ENCODE measurements at places on chromosomes 3 and 15. TPM values are rescaled to one million over a fixed set of nuclear protein-coding genes. Genes with fewer than 3 reads are reported as not detected.

- H3K27me3 ChIP-seq = no peaks in the 10 kb centered on the region
- H3K4me1 ChIP-seq = peaks cover 19% of the 10 kb centered on the region
- H3K27ac ChIP-seq = no peak overlapping the region
- no peak overlapping the region for H3K4me3 ChIP-seq
- DNase-seq = no peak
- H3K36me3 ChIP-seq = peaks cover 17% of the 10 kb centered on the region
These were observed 2.5 kb upstream of the FANCD2 start for GRCh38 chr3:10023587-10024310.

The CLRN1 gene
- total RNA-seq = not detected

GRCh38 chr3:98750276-98750919, 12.7 kb upstream of the ST3GAL6 start:
- no peaks in the 10 kb centered on the region for H3K4me1 ChIP-seq
- H3K4me3 ChIP-seq = no peak overlapping the region
- H3K27ac ChIP-seq = no peak overlapping the region
- peaks cover 8% of the 10 kb centered on the region for H3K27me3 ChIP-seq
- no peak for DNase-seq
- no peaks in the 10 kb centered on the region for H3K36me3 ChIP-seq

The CD80 gene
- 10.2 TPM for total RNA-seq

GRCh38 chr15:62125773-62126172, 39.3 kb downstream of the C2CD4B start:
- H3K36me3 ChIP-seq = no peaks in the 10 kb centered on the region
- DNase-seq = no peak
- no peak overlapping the region for H3K27ac ChIP-seq
- peaks cover 48% of the 10 kb centered on the region for H3K4me1 ChIP-seq

The SLC22A13 gene
- total RNA-seq = 0.31 TPM

DNA sequence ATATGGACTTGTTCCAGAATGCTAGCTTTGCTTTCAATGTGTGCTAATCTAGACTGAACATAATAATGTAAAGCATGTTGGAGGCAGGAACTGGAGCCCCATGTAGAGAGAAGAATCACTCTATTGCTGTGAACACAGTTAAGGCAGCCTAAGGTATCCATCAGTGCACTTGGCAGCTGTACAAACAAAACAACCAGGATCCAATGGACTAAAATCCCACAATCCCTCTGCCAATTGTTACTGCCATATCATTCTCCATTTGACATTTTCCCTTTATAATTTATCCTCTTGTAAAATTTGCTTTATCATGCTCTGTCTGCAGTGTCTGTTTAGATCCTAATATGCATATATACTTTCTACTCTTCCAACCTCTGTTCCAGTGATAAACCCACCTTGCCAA, 756.8 kb upstream of the LMCD1 start:
- no peak overlapping the region for H3K27ac ChIP-seq
- H3K4me3 ChIP-seq = no peak overlapping the region
- no peaks in the 10 kb centered on the region for H3K4me1 ChIP-seq
- DNase-seq = no peak
- no peaks in the 10 kb centered on the region for H3K36me3 ChIP-seq
- H3K27me3 ChIP-seq = no peaks in the 10 kb centered on the region

DNA sequence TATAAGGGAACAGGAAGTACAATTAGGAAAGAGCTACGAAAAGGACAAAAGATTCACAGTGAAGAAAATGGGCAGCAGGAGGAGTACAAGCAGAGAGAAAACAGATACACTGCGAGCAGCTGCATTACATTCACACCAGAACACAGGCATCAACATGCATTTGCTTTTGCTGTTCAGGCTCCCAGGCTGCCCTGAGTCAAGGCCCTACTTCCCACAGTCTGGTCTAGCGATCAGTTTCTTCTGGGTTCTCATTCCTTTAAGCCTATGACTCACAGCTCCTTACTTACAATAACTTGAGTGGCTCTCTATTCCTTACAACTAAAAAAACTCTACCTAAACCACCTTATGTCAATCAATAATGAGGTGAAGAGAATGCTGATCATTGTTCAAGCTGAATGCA, 24.5 kb upstream of the ZNF445 start:
- peaks cover 86% of the 10 kb centered on the region for H3K36me3 ChIP-seq
- DNase-seq = no peak
- H3K4me1 ChIP-seq = peaks cover 7% of the 10 kb centered on the region
- no peak overlapping the region for H3K4me3 ChIP-seq

DNA sequence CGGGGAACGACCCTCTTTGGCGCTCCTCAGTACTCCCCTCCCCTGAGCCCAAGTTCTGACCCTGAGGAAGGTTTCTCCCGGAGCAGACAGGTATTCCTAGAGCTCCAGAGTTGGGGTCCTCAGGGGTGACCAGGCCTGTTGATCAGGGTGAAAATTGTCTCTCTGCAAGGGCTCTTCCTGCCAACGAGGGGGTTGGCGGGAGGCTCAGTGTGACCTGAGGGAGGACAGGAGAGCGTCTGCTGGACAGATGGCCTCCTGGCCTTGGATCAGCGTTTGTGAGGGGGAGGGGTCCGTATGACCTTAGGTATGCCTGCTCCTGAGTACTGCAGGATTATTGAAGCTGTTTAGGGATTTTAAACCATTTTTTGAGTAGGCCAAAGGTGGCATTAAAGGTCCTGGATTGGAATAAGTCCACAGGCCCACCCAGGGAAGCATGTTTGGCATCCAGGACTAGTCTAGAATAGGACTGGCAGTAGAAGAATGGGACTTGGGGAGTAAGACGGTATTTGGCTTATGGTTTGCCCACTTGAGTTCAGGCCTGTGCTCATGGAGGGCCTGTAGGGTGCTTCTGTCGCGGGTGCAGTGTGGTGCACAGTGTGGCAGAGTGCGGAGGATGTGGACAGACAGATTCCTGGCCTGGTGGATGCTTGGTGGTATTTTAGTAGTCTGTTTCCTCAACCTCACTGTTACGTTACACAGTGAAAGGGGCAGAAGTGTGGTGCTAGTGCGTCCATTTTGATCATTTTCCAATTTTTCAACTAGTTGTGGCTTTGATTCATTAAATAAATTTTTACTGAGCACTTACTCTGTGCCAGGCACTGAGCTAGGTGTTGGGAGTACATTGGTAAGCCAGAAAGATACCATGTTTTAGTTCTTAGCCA, 959 bp downstream of the ZNF592 start:
- peak; percentile 76 for DNase-seq
- peak overlapping the region; percentile 95 for H3K27ac ChIP-seq
- no peaks in the 10 kb centered on the region for H3K27me3 ChIP-seq
- peaks cover 57% of the 10 kb centered on the region for H3K4me1 ChIP-seq
- peak overlapping the region; percentile 95 for H3K4me3 ChIP-seq

The ACTL6A gene
- 88.4 TPM for total RNA-seq

GRCh38 chr15:73303636-73304035, 65.1 kb downstream of the HCN4 start:
- peaks cover 8% of the 10 kb centered on the region for H3K4me1 ChIP-seq
- H3K4me3 ChIP-seq = no peak overlapping the region
- no peaks in the 10 kb centered on the region for H3K36me3 ChIP-seq
- H3K27ac ChIP-seq = no peak overlapping the region
- no peak for DNase-seq
- peaks cover 3% of the 10 kb centered on the region for H3K27me3 ChIP-seq

DNA sequence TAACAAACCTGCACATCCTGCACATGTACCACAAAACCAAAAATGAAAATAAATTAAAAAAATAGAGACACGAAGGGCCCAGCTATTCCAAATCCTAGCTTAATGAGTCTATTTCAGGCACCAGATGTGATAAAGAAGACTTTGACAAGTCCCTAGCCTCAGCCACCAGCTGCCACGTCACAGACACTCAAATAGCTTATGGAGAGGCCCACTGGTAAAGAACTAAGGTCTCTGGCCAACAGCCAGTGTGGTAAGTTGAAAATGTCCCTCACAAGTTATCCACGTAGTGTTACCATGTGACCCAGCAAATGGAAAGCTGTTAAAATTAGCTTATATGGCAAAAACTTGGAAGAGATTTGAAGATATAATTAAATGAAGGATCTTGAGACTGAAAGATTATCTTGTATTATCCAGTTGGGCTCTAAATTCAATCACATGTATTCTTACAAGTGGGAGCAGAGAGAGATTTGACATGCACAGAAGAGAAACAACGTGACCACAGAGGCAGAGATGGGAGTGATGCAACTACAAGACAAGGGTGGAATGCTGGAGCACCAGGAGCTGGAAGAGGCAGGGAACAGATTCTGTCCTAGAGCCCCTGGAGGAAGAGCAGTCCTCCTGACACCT, 10.9 kb downstream of the ACSBG1 start:
- H3K4me3 ChIP-seq = no peak overlapping the region
- H3K27ac ChIP-seq = no peak overlapping the region
- peaks cover 7% of the 10 kb centered on the region for H3K4me1 ChIP-seq
- DNase-seq = no peak
- no peaks in the 10 kb centered on the region for H3K27me3 ChIP-seq

The ATP13A5 gene
- not detected for total RNA-seq

The LSAMP gene
- total RNA-seq = not detected

The PFN2 gene
- 4.2 TPM for total RNA-seq

DNA sequence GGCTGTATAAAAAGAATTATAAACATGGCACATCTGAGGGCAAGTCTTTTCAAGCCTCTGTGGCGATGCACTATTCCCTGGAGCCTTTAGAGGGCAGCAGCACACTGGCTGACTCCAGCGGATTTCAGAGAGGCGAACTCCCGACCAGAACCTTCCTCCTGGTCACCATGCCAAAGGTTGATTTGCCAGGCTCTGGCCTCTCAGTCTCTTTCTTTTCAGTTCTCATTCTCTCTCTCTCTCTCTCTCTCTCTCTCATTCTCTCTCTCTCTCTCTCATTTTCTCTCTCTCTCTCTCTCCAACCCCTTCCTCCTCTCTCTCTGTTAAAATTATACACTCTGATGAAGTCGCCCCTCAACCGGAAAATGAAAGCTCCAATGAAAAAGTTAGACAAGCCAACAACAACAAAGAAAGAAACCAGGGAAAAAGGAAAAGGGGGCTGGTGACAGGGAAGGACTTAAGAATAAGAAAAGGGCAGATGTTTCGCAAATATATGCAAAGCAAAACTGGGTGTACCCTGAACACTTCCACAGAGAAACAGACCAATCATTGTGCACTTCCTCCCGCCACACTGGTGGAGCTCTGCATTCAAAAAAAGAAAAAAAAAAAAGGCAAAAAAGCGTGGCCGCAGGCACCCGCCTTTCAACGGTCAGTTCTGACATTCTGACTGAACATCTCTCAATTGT, 90.2 kb downstream of the TIGIT start:
- H3K4me3 ChIP-seq = no peak overlapping the region
- no peaks in the 10 kb centered on the region for H3K27me3 ChIP-seq
- peaks cover under 1% of the 10 kb centered on the region for H3K36me3 ChIP-seq
- peaks cover 7% of the 10 kb centered on the region for H3K4me1 ChIP-seq

- no peaks in the 10 kb centered on the region for H3K27me3 ChIP-seq
- peak overlapping the region; percentile 20 for H3K4me3 ChIP-seq
- peaks cover 22% of the 10 kb centered on the region for H3K4me1 ChIP-seq
- DNase-seq = peak; percentile 15
These were observed 22.7 kb downstream of the ERICH6 start for GRCh38 chr3:150681057-150681456.

DNA sequence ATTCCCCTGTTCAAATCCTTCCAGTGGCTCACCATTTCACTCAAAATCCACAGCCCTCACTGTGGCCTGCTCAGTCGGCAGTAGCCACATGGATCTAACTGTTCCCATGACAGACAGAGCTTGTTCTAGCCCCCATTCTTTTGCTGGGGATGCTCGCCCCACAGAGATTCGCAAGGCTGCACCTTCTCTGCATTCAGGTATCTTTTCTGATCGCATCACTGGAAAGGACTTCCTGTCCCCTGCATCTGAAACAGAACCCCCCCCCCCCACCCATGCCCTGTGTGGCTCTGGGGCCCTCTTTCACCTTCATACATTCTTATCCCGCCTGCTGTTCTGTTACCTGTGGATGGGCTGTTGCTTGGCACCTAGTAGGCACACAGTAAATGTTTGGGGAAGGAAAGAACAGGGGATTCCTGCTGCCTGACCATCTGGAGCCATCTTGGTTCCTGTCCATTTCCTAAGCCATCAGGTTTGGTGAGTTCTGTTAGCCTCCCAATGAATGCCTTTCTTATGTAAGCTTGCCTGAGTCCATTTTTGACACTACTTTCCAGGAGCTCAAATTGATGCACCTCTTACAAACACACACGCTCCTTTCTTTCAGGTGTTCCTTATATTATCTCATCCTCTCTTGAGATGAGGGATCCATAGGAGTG, 42.9 kb upstream of the PGPEP1L start:
- no peak for DNase-seq
- H3K4me3 ChIP-seq = no peak overlapping the region
- peaks cover 3% of the 10 kb centered on the region for H3K4me1 ChIP-seq
- no peaks in the 10 kb centered on the region for H3K27me3 ChIP-seq
- H3K36me3 ChIP-seq = no peaks in the 10 kb centered on the region

DNA sequence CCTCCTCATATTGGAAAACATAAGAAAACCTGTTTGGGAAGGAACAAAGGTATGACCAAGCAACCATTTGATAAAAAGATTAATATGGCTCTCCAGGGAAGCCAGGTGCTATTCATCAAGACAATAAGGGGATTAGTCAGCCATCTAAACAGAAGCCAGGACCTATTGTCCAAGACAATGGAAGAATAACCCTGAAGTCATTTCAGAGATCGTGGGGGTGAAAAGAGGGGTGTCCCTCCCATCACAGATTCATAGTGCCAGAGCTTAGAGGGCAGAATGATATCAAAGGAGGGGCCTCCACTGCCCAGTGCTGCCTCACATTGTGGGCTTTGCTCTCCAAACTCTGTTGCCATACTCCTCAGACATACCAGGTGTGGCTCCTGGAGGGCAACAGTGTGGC, 73.5 kb downstream of the DAPK2 start:
- no peak for DNase-seq
- peaks cover 41% of the 10 kb centered on the region for H3K4me1 ChIP-seq
- H3K36me3 ChIP-seq = no peaks in the 10 kb centered on the region
- H3K4me3 ChIP-seq = no peak overlapping the region
- H3K27ac ChIP-seq = no peak overlapping the region

DNA sequence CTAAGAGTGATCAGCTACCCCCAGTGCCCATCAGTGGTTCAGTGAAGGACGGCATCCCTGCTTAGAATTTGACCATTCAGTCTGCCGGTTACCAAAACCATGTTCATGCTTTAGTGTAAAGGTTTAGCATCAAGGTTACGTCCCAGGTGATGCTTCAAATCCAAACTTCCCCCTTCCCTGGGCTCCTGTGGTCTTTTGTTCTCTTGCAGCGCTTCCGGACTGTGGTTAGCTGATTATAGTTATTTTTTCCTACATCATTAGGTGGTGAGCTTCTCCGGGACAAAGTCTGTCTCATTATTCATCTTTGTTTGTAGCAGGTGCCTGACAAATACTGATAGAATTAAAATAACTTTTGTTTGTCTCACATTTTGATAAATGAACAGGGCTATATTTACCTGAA, 28.3 kb upstream of the MYZAP start:
- H3K4me1 ChIP-seq = peaks cover 38% of the 10 kb centered on the region
- H3K27ac ChIP-seq = no peak overlapping the region
- H3K36me3 ChIP-seq = no peaks in the 10 kb centered on the region
- no peak for DNase-seq
- peaks cover 28% of the 10 kb centered on the region for H3K27me3 ChIP-seq
